ENCODE measurements at places on chromosomes 2 and 18.

DNA sequence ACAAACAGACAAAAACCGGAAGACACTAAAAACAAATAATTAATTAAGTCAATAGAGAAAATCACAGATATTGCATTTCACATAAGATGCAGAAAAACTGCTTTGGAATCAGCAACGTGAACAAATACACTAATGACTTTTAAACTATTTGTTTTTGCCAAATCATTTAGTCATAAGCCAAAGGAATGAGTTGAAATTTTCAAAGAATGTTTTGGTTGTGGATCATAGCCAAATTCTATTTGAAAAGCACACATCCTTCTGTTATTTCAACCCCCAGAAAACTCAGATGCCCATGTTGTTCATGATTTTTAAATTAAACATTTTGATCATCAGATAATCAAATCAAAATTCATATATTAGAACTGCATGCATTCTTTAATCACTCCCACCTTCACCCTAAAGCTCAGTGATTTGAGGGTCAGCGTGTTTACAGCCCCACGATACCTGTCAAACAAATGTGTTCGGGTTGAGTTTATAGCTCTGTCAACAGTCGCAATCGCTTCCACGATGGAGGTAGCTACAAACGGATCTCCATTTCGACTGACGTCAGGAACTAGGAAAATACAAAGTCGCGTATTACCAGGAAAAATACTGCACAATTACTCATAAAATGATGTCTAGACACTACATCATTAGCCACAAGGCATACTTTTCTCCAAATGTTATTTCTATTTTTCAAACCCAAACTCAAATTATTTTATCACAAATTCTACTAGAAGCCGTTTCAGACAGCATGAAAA is 90.2 kb downstream of the PXDN start:
- no peak for DNase-seq

GRCh38 chr2:31893094-31893493 is 117.7 kb downstream of the MEMO1 start:
- no peak for DNase-seq

- DNase-seq, result no peak
Observed at GRCh38 chr2:216985658-216986141, 125.8 kb upstream of the TNP1 start.

DNA sequence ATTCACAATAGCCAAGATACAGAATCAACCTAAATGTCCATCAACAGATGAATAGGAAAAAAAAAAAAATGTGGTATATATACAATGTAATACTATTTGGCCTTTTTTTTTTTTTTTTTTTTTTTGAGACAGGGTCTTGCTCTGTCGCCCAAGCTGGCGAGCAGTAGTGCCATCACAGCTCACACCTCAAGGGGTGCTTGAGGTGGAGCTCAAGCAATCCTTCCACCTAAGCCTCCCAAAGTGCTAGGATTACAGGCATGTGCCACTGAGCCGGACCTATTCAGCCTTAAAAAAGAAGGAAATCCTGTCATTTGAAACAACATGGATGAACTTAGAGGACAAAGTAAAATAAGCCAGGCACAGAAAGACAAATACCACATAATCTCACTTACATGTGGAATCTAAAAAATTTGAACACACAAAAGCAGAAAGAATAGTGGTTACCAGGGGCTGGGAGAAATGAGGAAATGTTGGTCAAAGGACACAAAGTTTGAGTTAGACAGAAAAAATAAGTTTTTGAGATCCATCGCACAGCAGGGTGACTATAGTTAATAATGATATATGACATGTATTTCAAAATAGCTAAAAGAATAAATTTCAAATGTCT is 26.0 kb downstream of the TLK1 start:
- DNase-seq, result no peak

GRCh38 chr2:47518497-47519146 is 115.7 kb downstream of the MSH2 start:
- no peak for DNase-seq

DNA sequence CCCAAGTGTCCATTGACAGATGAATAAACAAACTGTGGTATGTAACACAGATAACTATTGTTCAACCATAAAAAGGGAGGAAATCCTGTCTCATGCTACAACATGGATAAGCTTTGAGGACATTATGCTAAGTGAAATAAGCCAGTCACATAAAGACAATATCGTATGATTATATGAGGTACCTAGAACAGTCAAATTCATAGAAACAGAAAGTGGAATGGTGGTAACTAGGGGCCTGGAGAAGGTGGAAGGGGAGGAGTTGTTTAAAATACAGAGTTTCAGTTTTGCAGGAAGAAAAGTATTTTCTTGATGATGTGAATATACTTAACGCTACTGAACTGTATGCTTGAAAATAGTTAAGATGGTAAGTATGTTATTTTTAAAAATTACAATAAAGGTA is 304.6 kb upstream of the CXCR4 start:
- no peak for DNase-seq

GRCh38 chr2:71801969-71802368 is 345.7 kb downstream of the CYP26B1 start:
- DNase-seq, result no peak

GRCh38 chr2:189304360-189304759 is 124.8 kb upstream of the COL5A2 start:
- DNase-seq, result no peak

DNA sequence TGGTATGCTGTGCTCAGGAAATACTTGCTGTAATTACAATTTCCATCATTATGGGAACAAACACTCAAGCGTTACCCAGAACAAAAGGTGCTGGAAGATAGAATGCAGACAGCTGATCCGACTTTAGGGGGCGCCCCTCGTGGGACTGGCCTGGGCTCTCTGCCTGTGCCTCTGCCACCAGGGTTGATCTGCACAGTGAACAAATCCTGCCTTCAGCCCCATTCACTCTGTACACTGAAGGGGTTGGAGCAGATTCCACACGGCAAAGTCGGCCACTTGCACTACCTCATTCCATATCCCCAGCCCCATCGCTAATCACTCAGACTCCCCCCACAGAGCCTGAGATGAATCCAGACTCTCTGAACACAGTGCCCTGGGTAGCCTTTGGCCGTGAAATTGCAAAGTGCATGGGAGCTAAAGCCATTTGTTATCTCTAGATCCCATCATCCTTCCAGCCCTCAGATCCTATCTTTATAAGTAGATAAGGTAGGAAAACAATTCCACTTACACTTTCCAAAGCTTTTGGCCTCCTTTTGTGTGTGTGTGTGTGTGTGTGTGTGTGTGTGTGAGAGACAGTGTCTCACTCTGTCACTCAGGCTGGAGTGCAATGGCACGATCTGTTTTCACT is 69.3 kb downstream of the INPP5D start:
- no peak for DNase-seq

- DNase-seq, result no peak
Observed at GRCh38 chr2:170524828-170525565, 190.1 kb upstream of the SP5 start.

- DNase-seq, result no peak
Observed at GRCh38 chr2:220580113-220580512, 952.7 kb downstream of the SLC4A3 start.

All from B cell (primary cell).